ENCODE measurements at places on chromosomes 5 and 9.
A peak's percentile ranks its signal among the peaks of the same experiment; 100 is the strongest.

DNA sequence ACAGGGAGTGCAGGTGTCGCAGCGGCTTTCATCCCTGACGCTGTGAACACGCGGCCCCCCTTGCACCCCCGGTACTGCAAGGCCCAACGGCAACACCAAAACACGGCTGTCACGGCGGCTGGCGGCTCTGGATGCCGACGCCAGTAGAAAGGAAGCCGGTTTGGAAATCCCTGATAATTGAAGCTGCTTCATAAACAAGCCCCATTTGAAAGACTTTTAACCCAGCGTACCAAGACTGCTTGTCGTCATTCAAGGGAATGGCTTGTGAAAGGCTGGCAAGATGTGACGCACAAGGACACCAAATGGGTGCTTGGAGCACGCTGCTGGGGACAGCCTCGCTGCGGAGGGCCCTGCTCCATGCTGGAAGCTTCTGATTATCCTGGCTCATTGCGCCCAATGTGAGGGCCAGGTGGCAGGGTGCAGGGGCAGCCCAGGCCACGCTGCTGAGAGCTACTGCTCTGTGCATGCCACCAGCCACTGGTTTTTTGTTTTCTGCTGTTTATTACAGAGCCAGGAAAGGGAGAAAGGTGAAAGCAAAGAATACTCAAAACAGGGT lies 63.1 kb downstream of the GTF3C4 start:
- no peak for DNase-seq

DNA sequence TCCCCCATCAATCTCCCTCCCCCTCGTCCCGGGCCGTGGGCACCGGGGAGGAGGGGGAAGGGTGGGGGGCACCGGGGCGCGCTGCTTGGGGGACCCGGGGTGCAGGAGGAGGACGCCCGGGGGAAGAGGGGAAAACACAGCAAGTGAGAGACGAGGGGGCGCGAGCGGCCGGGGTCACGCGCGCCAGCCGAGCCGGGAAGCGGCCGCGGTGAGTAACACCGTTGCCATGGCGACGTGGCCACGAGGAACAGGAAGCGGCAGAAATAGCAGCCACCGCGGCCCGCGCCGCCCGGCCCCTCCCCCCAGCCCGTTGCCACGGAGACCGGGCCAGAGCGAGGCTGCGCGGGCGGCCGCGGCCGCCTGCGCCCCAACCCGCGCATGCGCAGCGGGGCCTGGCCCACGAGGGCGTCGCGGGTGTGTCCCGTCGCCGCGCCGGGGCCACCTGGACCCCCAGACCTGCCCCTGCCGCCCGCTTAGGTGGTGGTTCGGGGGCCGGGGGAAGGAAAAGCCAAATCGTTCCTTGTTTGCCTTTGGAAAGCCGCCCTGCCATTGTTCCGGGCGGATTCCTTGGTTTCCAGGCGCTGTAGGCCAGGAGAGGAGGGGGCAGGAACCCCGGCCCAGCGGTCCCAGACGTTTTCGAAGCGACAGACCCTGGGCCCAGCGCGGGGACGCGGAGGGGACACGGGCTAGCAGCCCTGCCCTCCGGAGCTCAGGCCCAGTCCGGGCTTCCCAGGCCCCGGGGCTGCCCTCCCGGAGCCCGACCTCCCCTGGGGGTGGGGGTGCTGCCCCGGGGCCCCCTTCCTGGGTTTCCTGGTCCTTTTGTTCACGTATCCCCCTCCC lies 207.1 kb downstream of the C9orf50 start:
- peak; percentile 99 for DNase-seq

- no peak for DNase-seq
Measured at GRCh38 chr9:38227656-38228055, 158.6 kb upstream of the SHB start.

DNA sequence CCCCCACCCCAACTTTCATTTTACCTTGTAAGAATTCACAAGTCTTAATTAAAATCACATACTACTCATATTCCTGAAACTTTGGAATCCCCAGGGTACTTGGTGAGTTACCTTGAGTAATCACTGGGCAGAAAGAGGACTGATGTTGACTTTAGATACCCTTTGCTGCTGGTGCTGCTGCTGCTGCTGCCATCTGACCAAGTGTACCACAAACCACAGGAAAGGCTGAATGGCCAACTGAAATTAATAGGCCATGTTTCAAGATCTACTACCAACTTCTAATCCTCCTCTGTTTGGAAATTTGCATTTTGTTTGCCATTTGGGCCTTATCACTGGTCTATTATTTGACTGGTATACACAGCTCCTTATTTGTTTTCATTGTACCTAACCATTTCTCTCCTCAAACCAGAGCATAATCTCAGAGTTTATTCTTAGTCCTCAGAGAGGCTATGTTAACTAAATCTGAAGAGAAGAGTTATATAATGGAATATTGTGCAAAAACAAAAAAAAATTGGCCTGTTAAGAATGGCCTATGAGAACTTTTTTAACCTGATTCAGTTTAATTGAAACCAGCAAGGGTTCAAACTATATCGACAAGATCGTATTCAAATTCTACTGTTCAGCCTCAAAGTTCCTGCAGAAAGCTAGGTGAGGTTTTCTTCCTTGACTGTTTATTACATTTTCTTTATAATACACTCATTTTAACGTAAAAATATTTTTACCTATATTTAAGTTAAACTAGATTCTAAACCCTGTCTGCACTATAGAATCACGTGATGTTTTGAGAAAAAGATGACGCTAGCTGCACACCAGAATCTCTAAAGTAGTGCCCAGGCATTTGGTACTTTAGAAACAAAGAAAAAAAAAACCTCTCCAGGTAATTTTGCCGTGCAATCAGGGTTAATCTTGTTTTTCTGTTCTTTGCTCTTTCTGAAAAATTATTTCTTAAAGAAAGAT lies 13.1 kb downstream of the SELENOP start:
- DNase-seq = no peak

- no peak for DNase-seq
Measured at GRCh38 chr5:171801839-171802238, 16.2 kb downstream of the SMIM23 start.

DNA sequence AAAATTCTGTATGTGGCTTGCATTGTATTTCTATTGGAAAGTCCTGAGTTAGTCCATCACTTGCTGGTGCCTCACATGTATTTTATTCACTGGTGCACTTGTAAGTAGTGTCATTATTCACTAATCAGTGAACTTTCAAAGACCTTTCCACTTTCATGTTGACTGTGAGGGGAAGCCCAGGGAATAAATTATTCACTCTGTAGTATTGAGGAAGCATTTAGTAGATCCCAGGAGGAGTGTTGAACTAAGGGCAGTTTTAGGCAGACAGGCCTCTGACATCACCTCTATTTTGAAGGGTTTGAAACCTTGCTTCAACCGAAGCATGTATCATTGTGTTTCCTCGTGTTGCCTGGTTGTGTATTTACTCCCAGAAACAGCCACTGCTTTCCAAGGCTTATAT lies 705.4 kb upstream of the RIOK2 start:
- DNase-seq = no peak

All from activated T-cell treated with anti-CD3 and anti-CD28 coated beads, Interleukin-2, amount 50 U/mL, for 24 hours (primary cell).